ENCODE measurements at places on chromosomes 1 and 21. TPM values are rescaled to one million over a fixed set of nuclear protein-coding genes. Genes with fewer than 3 reads are reported as not detected.

GRCh38 chr1:9441451-9442133, 97.7 kb upstream of the SLC25A33 start:
- peak; percentile 66 for DNase-seq

DNA sequence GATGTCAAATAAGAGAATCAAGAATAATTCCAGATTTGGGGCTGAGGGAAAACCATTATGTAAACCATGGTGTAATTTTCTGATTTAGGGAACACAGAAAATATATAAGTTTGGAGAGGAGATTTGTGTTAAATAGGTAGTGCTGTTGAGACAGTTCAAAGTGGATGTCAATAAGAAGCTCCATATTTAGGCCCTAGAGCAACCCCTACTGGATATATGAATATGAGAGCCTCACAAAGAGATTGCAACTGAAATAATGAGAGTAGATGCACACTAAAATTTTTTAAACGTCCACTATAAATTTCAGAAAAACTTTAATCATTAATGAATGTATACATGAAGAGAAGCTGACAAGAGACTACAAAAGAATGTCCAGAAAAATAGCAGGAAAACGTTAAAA, 1447.8 kb upstream of the PRMT6 start:
- DNase-seq: peak; percentile 0

- peak; percentile 94 for DNase-seq
Observed at GRCh38 chr1:246214708-246215509, 292.2 kb downstream of the SMYD3 start.

- no peak for DNase-seq
Observed at GRCh38 chr1:88188038-88188437, 496.0 kb upstream of the PKN2 start.

DNA sequence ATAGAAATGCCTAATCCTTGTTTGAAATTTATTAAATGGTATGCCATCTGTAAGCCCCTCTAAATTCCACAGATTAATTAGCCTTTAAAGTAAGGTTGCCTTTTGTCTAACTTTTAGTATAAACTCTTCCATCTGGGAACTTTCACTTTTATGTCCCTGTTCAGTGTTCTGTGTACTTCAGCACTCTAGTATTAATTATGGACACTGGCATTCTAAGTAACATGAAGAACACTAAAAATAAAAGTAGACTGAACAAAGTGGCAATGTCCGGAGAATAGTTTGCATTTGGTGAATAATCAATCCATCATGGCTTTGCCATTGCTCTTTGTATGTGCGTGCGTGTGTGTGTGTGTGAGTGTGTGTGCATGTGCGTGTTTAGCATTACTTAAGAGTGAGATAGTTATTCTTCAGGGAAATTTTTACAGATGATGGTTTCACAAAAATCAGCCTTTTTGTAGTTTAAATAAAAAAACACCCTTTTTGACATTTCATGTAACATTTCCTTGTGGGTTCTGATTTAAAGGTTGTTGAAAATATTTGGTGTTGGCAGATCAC, 51.1 kb downstream of the ATF6 start:
- DNase-seq: no peak

DNA sequence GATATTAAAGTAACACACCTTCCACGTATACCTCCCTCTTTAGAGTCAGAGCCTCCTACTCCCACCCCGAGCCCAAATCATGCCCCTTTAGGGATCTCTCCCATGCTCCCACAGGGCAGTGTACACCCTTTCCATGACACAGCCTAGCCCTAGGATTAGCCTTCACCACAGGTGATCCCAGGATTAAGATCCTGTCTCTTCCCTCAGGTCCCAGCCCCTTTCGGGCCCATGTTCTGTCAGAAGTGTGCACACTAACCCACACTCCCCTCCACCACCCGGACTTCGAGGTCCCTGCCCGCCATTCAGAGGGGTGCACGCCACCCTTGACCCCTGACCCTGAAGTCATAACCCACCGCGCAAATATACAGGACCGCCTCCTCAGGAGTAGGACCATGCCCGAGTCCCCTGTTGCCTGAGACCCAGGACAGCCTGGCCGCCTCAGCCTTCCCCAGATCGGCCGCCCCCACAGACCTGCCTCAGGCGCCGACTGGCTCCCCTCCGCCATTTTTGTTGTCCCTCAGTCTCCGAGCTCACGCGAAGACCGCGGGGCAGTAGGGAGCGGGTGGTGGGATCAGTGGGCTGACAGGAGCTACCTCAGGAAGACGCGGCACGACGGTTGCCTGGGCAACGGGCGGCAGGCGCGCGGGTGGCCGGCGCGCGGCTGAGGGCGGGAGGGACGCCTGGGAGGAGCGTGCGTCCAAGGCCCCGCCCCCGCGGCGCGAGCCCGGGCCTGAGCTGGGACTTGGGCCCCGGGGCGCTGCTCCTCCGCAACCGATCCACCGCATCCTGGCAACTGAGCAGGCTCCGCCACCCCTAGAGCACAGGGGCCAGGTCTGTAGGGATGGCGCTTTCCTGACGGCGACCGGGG, at the start of gene AGBL4:
AGBL4 (minus strand) TSS at position 663 of the 868 bp plus-strand sequence.
- DNase-seq: peak; percentile 38

- DNase-seq: no peak
Observed at GRCh38 chr1:51325878-51326755, 4.2 kb downstream of the TTC39A start.

GRCh38 chr1:111512132-111512889, 8.9 kb upstream of the ADORA3 start:
- DNase-seq: no peak

DNA sequence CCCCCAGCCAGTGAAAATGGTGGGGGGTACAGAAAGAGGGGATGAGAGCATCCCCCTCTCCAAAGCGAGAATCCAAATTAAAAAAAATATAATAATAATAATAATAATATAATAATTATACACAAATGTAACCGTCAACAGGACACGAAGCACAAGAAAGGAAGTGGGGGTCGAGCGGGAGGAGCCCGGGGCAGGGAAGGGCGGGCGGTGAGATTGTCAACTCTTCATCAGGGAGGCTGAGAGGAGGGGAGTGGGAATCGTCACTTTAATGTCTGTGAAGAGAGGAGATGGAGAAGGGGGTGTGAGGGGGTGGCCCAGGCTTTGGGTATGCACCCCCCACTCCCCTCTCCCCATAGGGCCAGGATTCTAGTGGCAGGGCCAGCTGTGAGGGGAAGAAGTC, 33.2 kb downstream of the MEF2D start:
- no peak for DNase-seq

DNA sequence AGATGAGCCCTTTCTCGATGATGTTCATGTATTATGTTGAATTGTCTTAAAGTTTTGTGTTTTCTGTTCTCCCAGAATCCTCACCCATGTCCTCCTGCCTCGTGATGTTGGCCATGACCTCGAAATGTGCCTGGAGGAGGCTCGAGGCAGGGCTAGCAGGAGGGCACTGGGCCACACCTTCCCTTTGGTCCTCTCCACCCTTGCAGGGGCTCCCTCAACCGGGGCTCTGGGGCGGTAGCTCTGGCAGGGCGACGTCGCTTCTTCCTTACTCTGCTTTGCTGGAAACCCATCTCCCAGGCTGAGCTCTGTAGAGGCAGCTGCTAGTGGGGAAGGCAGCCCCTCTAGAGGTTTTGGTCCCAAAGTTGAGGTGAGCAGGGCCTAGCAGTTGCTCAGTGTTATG, 14.3 kb downstream of the TFF3 start:
- DNase-seq: no peak

- DNase-seq: peak; percentile 74
Observed at GRCh38 chr1:53754484-53755312, 15.7 kb upstream of the GLIS1 start.

DNA sequence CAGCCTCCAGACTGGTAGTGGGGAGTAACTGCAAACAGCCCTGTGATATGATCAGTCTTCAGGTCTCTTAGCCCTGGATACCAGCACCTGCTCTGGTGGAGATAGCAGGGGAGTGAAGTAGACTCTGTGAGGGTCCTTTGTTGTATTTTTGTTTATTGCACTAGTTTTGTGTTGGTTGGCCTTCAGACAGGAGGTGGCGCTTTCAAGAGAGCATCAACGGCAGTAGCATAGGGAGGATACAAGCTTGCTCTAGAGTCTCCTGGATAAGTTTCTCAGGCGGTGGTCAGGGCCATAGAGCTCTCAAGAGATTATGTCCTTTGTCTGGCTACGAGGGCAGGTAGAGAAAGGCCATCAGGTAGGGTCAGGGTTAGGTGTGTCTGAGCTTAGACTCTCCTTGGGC, 116.4 kb downstream of the USH2A start:
- DNase-seq: no peak

GRCh38 chr21:25572861-25573310, 34.4 kb downstream of the MRPL39 start:
- peak; percentile 53 for DNase-seq

DNA sequence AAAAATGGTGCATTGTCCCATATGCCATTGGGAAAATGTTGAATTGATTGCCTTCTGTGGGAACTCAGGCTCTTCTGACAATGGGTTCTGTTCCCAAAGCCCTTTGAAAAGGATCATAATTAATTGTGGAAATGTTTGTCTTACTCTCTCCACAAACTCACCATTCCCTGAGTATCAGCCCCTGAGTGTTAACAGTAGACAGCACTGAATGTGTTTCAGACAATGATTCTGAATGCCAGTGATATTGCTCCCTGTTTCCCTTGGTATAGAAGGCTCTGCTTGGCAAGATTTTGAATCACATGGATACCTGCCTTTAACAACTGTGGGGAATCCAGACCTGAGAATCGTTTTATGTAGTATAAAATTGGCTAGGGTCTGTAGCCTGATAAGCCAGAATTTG, 1096.8 kb downstream of the ADGRL2 start:
- no peak for DNase-seq

- no peak for DNase-seq
Observed at GRCh38 chr21:24628046-24628445, 979.2 kb downstream of the MRPL39 start.

DNA sequence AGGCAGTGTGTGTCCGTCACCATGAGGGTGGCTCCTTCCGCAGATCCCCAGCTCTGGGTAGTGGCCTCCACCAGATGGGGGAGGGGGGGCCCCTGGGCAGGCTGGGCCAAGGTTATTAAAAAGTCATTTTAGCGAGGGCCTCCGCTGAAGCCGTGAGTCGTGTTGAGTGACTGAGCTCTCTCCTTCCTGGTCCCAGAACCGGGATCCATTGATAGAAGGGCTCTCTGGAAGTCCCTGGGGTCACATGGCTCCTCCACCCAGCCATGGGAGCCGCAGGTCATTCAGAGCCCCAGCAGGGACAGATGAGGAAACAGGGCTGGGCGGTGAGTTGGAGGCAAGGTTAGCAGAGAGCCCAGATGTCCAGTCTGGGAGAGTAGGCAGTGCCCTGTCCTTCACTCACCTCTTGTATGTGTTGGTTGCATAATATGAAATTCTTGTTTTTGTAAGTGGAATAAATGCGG, 12.9 kb downstream of the MIIP start:
- no peak for DNase-seq

DNA sequence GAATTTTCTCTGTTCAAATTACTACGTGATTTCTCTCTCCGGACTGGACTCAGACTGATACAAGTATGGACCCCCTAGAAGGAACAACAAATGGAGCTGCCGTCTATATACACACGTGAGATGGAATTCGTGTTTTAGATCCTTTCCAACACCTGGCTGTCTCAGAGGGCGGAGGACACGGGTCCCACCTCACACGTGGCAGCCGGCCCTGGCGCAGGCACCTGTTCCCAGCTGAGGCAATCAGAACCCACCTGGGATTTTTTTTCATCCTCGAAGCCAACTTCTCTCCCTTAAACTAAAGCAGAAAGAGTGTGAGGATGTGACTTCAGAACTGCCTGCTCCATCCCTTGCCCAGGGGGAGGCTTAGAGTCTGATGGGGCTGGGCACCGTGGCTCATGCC, 34.1 kb upstream of the SCCPDH start:
- DNase-seq: no peak

DNA sequence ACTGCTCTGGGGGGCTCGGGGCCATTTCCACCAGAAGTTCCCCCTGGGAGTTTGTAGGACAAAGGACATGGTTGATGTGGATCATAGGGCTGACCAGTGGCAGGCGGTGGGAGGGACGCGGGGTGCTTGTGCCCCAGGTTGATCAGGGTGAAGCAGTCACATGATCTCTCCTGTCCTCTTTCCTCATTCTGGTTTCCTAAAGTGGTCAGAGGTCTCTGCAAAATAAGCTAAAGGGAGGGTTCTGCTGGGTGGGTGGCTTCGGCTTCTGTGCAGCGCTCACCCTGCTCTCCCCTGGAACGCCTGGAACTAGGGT, 9.2 kb downstream of the PDXK start:
- no peak for DNase-seq

ST6GALNAC3 gene
- 0.05 TPM for total RNA-seq

MRPL9 gene
- total RNA-seq: 173 TPM
